ENCODE measurements at places on chromosomes 11 and 22.

DNA sequence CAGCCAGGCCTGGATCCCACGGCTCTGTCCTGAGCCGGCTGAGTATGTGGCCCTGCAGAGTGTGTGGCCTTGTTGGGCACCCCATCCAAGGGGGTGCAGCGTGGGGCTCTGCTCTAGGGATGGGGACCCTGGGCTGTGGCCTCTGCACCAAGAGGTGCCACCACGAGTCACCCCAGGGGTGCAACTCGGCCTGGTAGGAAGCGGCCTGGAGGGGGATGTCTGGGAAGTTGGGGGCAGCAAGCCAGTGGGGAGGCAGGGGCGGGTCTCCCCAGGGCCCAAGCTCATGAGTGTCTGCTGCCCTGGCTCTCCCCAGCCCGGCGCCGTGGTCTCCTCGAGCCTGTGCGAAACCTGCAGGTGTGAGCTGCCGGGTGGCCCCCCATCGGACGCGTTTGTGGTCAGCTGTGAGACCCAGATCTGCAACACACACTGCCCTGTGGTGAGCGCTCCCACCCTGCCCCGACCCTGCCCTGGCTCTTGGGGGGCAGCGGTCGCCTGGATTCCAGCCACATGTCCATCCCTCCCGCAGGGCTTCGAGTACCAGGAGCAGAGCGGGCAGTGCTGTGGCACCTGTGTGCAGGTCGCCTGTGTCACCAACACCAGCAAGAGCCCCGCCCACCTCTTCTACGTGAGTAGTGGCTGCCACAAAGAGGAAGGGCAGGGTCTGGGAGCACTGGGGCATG lies 24.2 kb upstream of the MUC5B start:
- DNase-seq, result no peak

DNA sequence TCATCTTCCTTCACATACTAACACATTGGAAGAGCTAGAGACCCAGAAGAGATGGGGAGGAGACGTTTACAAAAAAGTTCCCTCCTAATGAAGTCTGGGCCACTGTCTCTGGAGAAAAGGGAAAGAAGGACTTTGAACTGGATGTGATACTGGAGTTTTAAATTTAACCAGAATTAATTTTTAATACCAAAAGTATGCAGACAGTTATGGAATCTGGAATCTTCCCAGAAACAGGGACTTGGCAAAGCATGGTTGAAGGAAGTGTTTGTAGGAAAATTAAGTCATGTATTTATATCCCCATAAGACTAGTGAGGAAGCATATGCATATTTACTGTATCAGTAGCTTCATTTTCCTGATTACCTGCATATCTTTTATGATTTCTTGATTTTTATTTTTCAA lies 215.5 kb downstream of the TTC28 start:
- no peak for DNase-seq

DNA sequence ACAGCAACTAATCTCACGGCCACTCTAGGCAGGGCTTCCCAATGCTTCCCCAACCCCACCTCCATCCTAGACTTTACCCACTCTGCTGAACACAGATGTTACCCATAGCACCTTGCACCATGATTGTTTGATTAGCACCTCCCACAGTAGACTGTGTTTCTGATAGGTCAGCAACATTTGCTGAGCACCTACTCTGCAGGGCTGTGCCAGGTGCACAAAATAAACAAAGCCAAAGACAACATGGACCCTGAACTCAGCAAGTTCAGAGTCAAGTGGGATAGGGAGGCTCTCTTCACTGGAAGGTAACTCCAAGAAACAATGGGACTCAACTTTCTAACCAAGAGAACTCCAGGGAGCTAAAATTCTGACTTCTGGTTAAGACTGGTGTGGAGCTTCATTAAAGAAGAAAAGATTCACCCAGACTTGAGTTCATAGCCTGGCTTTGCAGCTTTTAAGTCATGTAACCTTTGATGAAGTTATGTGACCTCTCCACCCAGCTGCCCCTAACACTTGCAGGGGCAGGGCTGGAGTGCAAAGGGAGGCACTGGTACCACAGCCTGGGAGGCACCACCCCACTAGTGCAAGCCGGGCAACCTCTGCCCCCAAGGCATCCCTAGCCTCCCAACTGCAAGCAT lies 6.7 kb upstream of the RTN4RL2 start:
- DNase-seq, result no peak

DNA sequence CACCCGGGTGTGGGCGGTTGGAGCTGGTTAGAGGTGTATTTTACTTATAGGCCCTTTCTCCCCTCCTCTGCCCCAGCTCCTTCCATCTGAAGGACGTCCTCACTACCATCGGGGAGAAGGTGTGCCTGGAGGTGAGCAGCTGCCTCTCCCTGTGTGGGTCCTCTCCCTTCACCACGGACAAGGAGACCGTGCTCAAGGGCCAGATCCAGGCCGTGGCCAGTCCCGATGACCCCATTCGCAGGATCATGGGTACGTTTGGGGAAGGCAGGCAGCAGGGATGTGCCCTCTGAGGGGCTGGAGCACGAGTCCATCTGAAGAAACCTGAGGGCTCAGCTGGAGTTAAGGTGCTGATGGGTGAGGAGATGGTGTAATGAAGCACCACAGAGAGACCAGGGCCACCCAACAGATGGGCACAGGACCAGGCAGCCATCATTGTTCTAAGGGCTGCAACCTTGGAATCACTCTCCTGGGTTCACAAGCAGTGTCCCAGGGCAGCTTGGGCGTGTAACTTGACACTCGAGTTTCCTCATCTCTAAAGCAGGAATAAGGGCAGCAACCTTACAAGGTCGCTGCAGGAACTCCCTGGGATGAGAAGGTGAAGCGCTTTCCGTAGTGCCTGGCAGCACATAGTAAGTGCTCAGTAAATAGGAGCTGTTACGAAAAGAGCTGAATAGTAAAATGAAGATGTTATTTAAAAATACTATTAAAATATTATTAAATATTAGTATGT lies 29.4 kb downstream of the TCP11L1 start:
- no peak for DNase-seq

DNA sequence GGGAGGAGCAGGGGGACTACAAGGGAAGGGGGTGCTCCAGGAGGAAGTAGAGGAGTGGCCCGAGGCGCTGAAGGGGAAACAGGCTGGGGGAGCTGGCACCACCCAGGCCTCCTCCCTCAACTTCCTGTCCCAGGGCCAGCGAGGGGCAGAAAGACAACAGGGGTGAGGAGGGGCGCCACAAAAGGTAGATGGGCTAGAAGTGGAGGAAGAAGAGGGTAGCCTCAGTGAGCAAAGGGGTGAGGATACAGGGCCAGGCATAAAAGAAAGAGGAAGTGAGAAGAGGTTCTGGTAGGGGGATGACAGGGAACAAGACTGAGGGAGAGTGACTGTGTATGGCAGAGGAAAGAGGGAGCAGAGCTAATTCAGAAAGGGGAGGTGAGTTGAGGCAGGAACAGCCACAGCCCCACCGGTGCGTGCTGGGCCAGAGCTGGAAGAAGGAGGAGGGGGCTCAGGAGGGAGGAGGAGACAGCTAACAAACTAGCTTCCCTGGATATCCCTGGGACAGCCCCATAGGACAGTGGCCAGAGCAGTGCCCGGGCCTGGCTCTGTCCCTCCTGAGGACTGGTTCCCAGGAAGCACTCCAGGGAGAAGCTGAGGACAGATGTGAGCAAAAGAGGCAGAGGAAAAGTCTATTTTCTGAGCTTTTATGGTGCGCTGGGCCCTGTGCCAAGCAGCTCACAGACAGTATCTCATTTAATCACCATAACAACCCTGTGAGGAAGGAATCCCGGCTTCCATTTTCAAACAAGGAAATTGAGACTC lies 8.5 kb downstream of the DCHS1 start:
- no peak for DNase-seq

DNA sequence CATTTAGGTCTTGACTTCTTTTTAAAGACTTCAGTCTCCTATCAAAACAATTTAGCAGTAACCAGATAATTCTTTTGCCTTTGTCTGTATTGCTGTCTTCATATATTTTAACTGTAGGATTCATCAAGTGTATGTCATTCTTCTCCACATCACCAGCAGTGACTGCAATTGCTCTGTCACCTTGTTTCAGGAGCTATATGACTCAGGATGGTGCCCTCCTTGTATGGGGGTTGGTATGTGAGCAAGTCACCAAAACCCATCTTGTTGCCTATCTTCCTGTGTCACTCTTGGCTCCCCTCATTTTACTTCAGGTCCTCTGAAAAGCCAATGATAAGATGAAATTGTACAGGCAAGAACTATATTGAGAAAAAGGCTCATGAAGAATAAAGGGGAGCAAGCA lies 256.9 kb upstream of the LUZP2 start:
- no peak for DNase-seq

GRCh38 chr22:42820045-42820763 lies 36.9 kb downstream of the ARFGAP3 start:
- no peak for DNase-seq

- no peak for DNase-seq
Observed at GRCh38 chr22:49995361-49996118, 17.0 kb downstream of the IL17REL start.

DNA sequence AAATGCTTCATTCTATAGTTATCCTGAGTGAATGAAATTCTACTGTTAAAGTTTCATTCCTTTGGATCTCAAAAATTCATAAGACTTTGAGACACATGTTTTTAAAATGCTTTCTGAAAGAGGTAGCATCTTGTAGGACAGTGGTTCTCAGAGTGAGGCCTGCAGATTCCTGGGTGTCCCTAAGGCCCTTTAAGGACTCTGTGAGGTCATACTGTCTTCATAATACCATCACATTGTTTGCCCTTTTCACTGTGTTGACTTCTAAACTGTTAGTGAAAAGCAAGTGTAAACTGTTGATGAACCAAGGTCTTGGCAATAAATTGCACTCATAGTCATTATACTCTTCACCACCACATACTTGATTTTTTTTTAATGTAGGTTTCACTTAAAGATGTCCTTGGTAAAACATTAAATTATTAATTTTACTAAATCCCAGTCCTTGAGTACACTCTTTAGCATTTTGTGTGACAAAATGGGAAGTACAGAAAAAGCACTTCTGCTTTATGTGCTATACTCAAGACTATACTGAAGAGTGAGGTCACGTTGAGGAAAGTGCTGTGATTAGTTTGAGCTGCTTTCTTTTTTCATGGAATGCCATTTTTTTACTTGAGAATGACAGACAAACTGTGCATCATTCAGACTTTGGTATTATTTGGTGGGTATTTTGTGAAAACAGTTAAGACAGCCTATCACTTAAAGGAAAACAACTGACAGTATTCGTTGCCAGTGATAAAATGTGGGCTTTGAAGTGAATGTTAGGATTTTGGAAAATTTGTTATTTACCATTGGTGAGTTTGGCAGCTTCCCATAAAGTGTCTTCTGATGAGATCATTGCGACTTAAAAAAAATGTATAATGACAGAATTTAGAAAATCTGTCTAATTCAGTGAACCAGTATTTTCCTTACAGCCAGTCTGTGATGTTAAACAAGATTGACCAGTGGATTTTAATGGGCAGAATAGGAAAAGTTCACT lies 61.1 kb downstream of the SPECC1L start:
- no peak for DNase-seq

DNA sequence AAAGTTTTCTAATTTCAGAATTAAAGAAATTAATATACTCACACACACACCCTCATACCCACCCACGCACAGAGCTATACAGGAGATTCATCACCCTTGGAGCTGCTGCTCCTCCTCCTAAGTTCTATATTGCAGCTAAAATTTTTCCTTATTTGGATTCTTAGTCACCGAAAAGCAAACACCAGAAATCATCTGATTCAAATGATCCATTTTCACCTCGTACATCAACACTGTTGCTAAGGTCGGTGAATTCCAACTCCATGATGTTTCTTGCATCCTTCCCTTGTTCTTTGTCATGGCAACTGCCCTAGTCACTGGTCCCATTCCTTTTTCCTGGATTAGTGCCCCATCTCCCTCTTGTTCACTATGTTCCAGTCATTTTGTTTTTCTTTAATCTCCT lies 286.2 kb downstream of the GRM5 start:
- no peak for DNase-seq

DNA sequence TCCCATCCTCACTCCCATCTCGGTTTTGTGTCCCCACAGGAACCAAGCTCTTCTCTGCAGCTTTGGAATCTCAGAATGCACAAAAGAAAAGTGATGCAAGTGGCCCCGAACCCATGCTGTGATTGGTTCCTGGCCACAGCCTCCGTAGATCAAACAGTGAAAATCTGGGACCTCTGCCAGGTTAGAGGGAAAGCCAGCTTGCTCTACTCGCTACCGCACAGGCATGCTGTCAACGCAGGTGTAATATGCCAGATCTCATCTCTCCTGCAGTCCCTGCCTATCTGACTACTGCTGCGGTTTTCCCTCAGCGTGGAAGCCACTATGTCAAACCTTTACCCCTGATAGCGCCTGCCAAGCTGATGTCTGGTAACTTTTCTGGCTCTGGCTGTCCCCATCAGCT lies 200.5 kb upstream of the LRRC4C start:
- DNase-seq, result no peak

DNA sequence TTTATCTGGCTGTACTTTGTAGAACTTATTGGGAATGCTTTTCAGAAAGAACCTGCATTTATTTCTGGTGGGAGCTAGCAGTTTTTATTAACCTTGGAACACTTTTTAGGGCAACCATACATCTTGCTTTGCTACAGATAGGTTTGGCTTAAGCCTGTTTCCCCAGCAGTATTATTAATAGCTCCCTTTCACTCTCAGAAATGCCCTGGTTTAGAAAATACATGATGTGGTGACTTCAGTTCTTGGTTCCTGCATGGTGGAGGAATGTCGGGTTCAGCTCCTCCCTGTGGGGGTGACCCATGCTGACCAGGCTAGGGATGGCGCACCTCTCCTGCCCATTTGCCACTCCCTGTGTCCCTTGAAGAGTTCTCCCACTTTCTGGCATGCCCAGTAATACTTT lies 28.2 kb downstream of the ZBED4 start:
- DNase-seq, result no peak

- DNase-seq, result peak; percentile 47
Observed at GRCh38 chr11:1310772-1311468, 1.5 kb upstream of the TOLLIP start.

- no peak for DNase-seq
Observed at GRCh38 chr11:130414107-130415080, 14.0 kb downstream of the ADAMTS8 start.

DNA sequence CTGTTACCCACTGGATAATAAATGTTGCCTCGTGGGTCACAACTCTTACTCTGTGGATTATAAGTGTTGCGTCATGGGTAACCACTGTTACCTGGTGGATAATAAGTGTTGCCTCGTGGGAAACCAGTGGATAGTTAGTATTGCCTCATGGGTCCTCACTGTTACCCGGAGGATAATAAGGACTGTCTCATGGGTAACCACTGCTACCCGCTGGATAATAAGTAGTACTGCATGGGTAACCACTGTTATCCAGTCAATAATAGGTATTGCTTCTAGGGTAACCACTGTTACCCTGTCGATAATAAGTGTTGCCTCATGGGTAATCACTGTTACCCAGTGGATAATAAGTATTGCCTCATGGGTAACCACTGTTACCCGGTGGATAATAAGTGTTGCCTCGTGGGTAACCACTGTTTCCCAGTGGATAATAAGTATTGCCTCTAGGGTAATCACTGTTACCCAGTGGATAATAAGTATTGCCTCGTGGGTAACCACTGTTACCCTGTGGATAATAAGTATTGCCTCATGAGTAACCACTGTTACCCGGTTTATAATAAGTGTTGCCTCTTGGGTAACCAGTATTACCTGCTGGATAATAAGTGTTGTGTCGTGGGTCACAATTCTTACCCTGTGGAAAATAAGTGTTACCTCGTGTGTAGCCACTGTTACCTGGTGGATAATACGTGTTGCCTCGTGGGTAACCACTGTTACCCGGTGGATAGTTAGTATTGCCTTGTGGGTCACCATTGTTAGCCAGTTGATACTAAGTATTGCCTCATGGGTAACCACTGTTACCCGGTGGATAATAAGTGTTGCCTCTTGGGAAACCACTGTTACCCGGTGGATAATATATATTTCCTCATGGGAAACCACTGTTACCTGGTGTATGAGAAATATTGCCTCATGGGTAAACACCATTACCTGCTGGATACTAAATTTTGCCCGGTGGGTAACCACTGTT lies 15.7 kb upstream of the NXPE4 start:
- DNase-seq, result no peak

Data from activated CD8-positive, alpha-beta memory T cell treated with anti-CD3 and anti-CD28 coated beads for 4 hours (primary cell).